ENCODE measurements at places on chromosomes 3 and 15.

- no peak for DNase-seq
Observed at GRCh38 chr3:122102191-122102935, 47.2 kb downstream of the CD86 start.

- DNase-seq = no peak
Observed at GRCh38 chr15:47570044-47570443, 147.3 kb upstream of the SEMA6D start.

DNA sequence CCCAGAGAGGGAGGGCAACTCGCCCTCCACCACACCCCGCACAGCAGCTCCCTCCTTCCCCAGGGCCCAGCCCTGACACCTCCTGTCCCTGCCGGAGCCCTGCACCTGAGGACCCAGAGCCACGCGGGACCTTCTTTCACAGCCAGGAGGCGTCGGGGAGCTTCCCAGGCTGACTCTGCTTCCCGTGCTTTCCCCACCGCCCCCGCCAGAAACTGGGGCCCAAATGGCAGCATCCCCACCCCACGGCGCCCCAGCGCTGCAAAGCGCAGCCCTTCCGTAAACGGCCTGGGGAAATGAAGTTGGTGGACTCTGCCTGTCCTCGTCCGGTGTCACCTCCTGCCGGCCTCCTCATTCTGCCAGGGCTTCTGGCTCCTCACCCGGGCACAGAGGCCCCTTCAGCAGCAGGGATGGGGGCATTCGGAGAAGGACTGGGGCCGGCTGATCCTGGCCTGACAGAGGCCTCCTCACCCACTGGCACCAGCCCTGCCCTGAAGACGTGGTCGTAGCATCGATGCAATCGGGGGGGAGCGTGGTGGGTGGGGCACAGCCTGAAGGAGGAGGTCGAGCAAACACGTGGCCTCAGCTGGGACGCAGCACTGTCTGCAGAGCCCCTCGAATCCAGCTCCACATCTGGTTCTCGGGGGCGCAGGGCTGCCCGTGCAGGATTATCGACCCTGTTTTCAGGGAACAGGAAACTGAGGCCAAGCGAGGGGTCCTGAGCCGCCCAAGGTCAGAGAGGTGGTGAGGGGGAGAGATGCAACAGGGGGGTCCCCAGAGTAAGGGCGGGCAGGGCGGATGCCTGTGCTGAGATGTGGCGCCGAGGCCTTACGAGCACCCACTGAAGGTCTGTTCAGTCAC is 235.4 kb downstream of the XXYLT1 start:
- no peak for DNase-seq

GRCh38 chr3:116423374-116423773 is 21.9 kb downstream of the LSAMP start:
- DNase-seq = no peak

DNA sequence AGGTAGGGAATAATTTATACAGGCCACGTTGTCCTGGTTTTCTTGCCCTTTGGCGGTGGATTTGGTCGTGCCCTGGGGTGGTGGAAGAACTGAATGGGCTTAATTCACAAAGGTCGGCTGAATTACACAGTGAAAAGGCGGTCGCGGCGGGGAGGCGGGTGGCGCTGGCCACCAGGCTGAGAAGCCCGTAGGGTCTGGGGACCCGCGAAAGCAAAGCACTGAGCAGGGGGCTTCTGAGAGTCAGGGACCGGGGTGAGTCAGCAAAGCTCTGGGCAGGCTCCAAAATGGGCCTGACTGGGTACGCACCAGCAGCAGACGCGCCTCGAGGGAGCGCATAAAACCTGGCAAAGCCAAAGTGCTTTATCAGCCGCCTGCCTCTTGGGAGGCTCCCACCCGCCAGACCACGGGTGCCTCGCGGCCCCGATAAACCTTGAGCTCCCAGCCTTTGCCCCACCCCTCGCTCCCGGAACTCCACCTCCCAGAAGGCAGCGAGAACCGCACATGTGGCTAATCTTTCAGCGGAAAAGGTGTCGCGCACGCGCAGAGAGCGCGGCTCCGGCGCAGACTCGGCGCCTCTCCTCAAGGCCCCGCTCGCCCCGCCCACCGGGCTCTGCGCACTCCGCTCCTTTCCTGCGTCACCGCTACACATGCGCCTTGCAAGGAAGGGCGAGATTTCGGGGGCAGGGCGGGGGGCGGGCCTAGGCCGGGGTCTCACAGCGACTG is 377 bp upstream of the ABCF3 start:
- peak; percentile 99 for DNase-seq

GRCh38 chr3:27721717-27722564 is at the start of gene EOMES:
Gene EOMES, minus strand, starts transcription at chr3:27722323. Its CDS starts 29 bp downstream, at chr3:27722294.
- DNase-seq = peak; percentile 60

- DNase-seq = no peak
Observed at GRCh38 chr3:193640165-193640715, 47.2 kb downstream of the OPA1 start.

GRCh38 chr15:89364741-89365450 is 30.3 kb upstream of the POLG start:
- DNase-seq = no peak

DNA sequence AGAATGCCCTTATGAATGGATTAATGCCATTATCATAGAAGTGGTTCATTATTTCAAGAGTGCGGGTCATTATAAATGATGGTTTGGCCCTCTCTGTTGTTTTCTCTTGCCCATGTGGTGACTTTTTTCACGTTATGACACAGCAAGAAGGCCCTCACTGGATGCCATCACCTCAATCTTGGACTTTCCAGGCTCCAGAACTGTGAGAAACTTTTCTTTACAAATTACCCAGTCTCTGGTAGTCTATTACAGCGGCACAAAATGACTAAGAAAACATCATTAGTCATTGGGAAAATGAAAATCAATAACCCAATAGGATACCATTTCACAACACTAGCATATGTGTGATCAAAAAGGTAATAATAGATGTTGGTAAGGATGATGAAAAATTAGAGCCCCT is 119.0 kb upstream of the LPP start:
- DNase-seq = no peak

DNA sequence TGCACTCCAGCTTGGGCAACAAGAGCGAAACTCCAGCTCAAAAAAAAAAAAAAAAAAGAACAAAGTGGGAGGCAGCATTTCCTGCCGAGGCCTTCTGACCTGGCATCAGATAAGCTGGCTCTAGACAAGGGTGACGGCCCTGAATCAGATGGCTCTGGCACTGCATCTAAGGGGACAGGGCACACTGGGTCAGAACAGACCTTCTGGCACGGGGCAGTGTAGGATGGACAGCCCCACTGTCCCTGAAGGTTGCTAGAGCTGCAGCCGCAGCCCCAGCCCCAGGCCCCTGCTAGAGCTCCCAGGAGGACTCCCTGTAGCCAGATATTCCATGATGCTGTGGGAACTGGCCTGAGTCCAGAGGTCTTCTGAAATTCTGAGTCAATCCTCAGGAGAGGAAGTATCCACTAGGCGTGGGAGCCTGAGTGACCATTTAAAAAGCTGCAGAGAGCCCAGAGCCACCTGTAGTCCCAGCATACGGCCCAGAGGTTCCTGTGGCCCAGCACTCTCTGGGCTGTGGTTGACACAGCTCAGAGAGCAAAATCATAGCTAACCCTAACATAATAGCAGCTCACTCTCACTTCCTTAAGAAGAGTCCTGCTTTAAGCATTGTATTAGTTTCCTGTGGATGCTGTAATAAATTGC is 69.2 kb upstream of the MFGE8 start:
- DNase-seq = no peak

DNA sequence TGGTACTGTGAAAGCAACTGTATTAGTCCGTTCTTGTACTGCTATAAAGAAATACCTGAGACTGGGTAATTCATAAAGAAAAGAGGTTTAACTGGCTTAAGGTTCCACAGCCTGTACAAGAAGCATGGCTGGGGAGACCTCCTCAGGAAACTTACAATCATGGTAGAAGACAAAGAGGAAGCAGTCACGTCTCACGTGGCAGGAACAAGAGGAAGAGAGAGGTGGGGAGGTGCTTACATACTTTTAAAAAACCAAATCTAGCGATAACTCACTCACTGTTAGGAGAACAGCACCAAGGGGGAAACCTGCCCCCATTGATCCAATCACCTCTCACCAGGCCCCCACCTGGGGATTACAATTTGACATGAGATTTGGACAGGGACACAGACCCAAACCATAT is 48.9 kb downstream of the IQGAP1 start:
- no peak for DNase-seq

DNA sequence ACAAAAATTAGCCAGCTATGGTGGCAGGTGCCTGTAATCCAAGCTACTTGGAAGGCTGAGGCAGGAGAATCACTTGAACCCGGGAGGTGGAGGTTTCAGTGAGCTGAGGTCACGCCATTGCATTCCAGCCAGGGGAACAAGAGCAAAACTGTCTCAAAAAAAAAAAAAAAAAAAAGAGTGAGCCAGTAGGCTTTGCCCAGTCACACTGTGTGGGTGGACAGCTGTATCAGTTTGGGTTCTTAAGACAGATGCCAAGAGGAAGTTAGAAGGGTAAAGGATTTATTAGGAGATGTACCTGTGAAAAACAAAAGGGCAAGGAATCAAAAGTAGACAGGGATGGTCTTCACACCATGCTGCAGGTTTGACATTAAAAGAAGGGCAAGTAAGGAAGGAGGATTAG is 86.1 kb upstream of the CGNL1 start:
- no peak for DNase-seq

DNA sequence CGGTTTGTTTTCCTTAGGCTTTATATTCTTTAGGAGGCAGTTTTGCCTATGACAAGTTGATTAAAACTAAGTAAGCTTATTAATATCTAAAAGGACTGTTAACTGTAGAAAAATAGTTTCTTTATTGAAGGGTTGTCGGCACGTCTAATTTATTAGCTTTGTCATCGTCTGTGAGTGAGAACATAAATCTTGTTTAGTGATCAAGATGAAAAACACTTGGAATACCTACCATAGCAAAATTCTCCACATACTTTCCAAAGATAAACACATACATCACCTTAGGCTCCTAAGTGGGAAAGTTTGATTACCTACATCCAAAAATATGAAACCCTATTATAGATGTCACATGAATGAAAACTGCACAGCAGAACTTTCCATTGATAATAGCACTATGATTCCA is 139.1 kb upstream of the BNIP2 start:
- DNase-seq = no peak

GRCh38 chr3:11543141-11543947 is 100.4 kb downstream of the VGLL4 start:
- no peak for DNase-seq

DNA sequence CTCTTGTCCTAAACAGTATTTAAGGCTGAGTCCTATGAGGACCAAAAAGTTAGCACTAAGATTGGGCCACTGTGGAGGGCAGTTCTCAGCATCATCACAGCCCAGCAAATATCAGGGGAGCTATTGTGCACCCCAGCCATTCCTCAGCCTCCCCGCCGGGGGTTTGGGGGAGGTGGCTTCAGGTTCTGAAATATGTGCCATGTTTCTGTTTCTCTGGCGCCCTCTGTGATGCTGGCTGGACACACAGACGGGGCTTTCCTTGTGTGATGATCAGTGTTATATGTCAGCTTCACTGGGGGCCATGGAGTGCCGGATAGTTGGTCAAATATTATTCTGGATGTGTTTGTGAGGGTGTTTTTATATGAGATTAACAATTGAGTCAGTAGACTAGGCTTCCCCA is 106.8 kb downstream of the GABRG3 start:
- DNase-seq = no peak

DNA sequence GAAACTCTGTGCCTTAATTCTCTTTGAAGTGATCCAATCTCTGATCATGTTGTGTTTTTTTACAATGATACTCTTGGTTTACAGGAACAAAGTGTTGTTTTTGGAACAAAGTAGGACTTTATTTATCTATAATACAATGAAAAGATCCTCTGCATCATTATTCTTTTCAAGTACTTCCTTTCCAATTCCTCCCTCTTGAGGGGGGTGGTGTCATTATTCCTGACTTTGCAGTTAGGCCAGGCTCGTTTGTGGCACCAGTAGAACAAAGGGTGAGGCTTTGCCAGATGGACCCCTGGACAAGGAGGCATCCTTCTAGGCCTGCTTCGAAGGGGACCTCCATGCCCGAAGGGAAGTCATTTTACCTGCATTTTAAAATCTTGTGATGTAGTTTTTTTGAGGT is 41.7 kb upstream of the ZBTB38 start:
- DNase-seq = no peak

- no peak for DNase-seq
Observed at GRCh38 chr3:69329892-69330291, 56.0 kb downstream of the FRMD4B start.

DNA sequence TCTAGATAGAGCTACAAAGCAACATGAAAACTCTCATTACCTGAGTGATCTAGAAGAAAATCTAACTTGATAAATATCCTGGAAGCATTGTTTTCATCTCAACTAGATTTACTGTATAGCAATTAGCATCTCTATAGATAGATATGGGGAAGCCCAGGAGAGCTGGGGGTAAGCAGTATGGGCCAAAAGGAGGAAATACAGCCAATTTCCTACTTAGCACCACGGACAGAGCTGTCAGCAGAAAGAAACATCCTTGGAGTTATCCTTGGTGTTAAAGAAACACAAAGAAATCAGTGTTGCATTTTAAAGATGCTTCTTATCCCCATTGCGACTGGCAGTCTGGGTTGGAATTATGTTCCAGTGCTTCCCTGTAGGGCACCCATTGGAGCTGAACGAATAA is 126.2 kb downstream of the TIGIT start:
- no peak for DNase-seq

DNA sequence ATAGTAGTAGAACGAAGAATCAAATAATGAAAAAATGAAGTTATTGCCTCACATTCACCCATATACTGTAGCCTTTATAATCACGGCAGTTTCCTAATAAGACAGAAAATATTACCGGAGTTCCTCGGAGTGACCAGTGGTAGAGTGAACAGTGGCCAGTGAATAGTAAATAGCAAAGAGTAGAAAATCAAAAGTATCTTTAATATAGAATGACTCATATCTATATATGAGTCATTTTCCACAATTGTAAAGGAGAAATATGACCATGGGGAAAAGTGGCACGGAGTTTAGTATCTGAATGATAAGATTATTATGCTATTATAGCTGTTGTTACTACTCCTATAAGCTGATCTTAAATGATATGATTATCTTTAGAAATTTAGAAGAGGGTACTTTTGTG is 38.5 kb downstream of the ZBTB20 start:
- DNase-seq = no peak

All from activated CD4-positive, alpha-beta T cell treated with anti-CD3 and anti-CD28 coated beads, Interleukin-2, amount 50 U/mL, for 1 hour (primary cell).